HT-29 (cell line): ENCODE measurements at places on chromosomes 7 and 10. TPM values are rescaled to one million over a fixed set of nuclear protein-coding genes. Genes with fewer than 3 reads are reported as not detected.

GRCh38 chr10:17607603-17608332 is 9.4 kb downstream of the HACD1 start:
- peak; percentile 63 for DNase-seq

DNA sequence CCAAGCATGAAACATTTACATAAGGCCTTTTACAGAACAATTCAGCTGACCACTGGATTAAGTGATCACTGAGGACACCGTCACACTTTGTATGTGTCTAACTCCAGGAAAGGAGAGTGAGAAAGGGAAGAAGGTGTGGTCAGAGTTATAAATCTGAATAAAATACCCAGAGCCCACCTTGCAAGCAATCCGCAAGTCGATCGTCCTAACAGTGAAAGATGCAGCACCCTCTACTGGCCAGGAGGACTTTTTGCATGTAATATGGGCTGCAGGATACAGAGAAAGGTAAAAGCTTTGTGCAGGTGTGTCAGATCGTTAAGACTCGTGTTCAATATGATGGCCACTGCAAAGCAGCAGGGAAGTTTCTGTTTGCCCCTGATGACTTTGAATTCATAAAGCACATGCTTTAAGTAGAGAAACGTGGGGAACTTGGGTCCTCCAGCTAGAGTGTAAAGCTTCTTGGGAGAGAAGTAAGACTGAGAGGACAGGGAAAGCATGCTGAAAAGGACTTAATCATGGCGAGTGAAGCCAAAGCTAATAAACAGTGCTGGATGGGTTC is 68.5 kb upstream of the BMPER start:
- peak; percentile 69 for DNase-seq

GRCh38 chr10:36457751-36458150 is 667.6 kb upstream of the ANKRD30A start:
- no peak for DNase-seq

DNA sequence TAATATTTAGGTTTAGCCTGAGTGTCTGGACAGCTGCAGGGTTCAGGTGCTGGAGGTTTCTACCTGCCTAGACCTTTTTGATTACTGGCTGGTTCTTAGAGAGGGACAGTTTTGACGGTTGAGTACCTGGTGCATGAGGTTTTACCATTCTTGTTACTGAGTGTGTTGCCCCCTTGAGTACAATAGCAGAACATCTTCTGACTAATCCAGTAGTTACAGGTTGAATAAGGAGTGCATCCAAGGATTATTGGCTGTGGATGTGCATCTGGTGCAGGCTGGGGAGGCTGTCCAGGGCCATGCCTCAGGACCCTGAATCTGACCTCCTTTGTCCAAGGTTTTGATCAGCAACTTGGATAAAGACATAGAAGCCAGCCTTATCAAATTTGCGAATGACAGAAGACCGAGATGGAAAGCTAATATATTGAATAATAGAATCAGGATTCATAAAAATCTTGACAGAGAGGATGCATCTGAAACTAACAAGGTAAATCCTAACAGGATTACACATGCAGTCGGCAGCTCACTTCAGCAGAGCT is 23.1 kb downstream of the PLPP4 start:
- no peak for DNase-seq

- DNase-seq = no peak
These were observed 41.8 kb upstream of the TSPAN13 start for GRCh38 chr7:16711730-16712129.

GRCh38 chr10:11015446-11015934 is 2.2 kb upstream of the CELF2 start:
- no peak for DNase-seq

DNA sequence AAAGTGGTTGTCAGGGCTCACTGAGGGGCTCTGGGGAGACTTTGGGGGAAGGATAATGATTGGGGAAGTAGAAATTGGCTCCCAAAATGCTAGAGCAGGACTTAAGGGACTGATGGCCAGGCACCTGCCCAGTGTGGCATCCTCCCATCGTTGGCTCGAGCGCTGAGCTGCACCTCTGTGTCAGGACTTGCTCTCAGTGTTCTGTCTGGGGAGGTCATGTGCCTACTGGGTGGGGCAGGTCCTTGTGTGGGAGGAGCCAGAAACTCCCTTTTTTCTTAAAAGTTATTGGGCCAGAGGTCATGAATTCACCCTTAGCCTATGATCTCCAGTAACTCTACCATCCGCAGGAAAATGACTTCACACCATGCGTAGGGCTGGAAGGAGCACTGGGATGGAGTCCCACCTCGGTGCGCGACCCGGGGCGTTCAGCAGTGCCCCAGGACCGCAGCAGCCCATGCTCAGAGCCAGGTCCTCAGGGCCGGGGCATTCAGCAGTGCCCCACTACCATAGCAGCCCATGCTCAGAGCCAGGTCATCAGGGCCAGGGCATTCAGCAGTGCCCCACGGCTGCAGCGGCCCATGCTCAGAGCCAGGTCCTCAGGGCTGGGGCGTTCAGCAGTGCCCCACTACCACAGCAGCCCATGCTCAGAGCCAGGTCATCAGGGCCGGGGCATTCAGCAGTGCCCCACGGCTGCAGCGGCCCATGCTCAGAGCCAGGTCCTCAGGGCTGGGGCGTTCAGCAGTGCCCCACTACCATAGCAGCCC is 221.9 kb downstream of the EBF3 start:
- no peak for DNase-seq

Gene MAGI2
- 0.08 and 0.23 TPM in 2 replicates for total RNA-seq

Gene SPDYE16
- 0.15 and 0.63 TPM in 2 replicates for total RNA-seq

Gene COX15
- total RNA-seq = 18.2 and 20.1 TPM in 2 replicates

Gene PPP1R9A
- 5.4 and 5.5 TPM in 2 replicates for total RNA-seq

Gene LMOD2
- not detected in 2 replicates for total RNA-seq
